ENCODE measurements at places on chromosomes 12 and 14.
A peak's percentile ranks its signal among the peaks of the same experiment; 100 is the strongest.

GRCh38 chr12:38934078-38934584 is 28.7 kb upstream of the CPNE8 start:
- no peak for DNase-seq

DNA sequence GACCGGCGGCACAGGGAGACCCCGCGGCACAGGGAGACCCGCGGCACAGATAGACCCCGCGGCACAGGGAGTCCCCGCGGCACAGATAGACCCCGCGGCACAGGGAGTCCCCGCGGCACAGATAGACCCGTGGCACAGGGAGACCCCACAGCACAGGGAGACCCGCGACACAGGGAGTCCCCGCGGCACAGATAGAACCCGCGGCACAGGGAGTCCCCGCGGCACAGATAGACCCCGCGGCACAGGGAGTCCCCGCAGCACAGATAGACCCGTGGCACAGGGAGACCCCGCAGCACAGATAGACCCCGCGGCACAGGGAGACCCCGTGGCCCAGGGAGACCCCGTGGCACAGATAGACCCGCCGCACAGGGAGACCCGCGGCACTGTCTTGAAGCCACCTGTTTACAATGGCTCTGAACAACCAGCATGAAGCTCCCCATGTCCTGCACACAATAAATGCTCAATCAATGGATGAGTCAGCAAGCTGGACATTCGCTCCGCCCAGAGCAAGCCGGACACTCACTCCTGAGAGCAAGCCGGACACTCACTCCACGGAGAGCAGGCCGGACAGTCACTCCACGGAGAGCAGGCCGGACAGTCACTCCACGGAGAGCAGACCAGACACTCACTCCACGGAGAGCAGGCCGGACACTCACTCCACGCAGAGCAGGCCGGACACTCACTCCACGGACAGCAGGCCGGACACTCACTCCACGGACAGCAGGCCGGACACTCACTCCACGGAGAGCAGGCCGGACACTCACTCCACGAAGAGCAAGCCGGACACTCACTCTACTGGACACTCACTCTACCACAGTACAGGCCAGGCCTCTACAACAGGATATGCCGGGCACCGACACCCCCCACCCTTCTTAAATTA is 121.9 kb downstream of the RFLNA start:
- no peak for DNase-seq

DNA sequence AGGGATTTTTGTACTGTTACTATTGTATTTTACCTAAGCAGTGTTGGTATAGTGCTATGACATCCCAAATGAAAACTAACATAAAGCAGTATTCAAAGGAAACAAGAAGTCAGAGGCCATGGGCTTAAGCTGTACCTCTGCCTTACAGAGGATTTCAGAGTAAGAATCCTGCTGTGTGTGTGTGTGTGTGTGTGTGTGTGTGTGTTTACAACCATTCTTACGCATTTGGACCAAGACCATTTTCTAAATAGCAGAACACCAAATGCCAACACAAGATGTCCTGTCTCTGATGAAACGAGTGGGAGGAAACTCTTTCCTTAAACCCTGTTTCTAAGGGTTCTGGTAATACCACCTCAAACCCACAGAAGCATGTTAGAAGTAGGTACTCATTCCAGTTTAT is 64.4 kb downstream of the PPP1R36 start:
- no peak for DNase-seq

- no peak for DNase-seq
These were observed 209.4 kb upstream of the G2E3 start for GRCh38 chr14:30349520-30349919.

DNA sequence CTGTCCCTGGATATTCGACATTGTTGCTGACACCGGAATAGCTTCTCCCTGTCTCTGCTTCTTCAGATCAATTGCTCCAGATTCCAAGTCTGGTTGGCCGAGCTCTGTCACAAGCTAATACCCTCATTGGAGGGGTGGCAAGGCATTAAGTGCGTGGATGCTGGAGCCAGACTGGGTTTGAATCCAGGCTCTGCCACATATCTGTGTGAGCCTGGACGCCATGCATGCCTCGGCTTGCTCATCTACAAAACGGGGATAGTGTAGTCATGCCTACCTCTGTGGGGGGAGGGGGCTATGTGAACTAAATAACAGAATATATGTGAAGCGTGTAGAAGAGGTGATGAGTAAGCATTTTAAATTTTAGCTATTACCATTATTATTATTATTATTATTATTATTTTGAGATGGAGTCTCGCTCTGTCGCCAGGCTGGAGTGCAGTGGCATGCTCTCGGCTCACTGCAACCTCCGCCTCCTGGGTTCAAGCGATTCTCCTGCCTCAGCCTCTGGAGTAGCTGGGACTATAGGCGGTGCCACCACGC is 97.3 kb downstream of the AACS start:
- no peak for DNase-seq

- no peak for DNase-seq
These were observed 122.7 kb upstream of the SLCO1C1 start for GRCh38 chr12:20572451-20572850.

GRCh38 chr12:1474041-1474573 is 120.3 kb downstream of the FBXL14 start:
- no peak for DNase-seq

DNA sequence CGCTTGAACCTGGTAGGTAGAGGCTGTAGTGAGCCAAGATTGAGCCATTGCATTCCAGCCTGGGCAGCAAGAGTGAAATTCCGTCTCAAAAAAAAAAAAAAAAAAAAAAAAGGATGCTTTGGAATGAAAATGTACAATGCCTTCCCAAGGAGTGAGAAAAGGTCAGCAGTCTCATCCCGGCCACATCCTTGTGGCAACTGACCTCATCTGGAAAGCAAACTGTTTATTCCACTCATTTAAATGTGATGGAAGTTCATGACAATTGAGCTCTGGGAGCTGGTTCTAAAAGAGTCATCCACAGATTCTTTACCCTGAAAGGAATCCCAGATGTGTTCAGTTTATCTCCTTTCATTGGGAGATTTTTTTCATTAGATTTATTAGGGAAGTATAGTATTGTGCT is 19.4 kb upstream of the LIMA1 start:
- no peak for DNase-seq

DNA sequence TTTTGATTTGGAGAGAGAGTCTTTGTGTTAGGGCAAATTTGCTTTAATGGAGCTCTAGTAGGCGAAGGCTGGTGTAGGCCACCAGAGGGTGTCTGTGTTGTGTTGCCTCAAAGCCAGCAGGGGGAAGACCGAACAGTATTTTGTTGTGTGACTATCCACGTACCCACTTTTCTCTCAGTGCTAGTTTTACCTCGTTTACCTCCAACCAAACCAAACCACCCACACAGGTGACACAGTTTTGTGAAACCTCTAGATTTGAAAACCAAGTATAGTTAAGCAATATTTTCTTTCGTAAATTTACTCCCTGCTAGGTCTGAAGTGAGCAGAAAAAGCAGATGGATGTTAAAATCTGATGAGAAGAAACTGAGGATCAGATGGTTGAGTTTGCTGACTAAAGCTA is 36.3 kb upstream of the NPFF start:
- DNase-seq = peak; percentile 42

GRCh38 chr14:95413289-95414215 is 93.8 kb upstream of the CLMN start:
- DNase-seq = no peak

- no peak for DNase-seq
These were observed 376.6 kb upstream of the TBX3 start for GRCh38 chr12:115060477-115061168.

DNA sequence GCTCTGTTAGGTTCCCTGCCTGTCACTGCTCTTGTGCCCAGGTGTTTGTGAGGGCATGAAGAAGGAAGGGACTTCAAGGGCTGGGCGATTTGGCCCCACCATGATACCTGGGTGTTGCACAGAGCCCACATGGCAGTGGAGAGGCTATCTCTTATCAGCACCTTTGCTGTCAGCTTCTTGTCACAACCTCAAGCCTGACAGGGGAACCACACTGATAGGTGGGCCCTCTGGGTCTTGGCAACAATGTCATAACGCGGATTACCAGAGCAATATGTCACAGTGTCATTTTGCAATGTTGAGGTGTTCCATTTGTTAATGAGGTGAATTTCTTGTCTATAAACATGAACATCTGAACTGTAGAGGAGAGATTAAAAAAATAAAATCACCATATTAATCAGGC is 22.9 kb upstream of the CACNA1C start:
- no peak for DNase-seq

GRCh38 chr12:124130691-124131591 is 157.9 kb downstream of the ZNF664 start:
- no peak for DNase-seq

GRCh38 chr14:64349741-64350490 is 38.2 kb upstream of the MTHFD1 start:
- no peak for DNase-seq

DNA sequence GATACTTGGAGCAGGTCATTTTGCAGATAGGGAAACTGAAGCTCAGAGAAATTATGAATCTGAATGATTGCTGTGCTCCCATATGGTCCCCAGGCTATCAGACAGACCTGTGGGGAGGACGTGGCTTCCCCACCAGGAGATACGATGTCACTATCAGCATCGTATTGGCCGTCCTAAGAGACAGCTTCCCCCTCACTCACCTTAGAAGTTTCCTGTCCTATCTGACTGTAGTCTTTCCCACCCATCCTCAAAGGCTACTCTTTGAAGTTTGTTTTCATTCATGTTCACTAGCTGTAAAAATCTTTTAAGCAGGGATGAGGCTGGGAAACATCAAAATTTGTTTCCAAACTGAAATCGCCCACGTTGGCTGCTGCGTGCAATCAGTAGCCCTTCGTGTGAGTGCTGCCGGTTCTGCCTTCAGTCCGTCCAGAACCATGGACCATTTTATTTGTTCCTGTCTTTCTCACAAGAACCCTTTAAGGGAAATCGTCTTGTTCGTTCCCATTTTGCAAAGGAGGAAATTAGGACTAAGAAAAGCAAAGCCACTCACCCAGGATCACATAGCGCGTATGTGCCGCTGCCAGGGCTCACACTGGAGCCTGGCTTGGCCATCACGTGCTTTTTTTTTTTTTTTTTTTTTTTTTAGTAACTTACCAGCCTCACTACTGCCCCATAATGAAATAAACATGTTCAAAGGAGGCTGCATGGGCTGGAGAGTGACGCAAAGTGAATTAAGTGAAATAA is 1.0 kb upstream of the KDM2B start:
- DNase-seq = no peak

DNA sequence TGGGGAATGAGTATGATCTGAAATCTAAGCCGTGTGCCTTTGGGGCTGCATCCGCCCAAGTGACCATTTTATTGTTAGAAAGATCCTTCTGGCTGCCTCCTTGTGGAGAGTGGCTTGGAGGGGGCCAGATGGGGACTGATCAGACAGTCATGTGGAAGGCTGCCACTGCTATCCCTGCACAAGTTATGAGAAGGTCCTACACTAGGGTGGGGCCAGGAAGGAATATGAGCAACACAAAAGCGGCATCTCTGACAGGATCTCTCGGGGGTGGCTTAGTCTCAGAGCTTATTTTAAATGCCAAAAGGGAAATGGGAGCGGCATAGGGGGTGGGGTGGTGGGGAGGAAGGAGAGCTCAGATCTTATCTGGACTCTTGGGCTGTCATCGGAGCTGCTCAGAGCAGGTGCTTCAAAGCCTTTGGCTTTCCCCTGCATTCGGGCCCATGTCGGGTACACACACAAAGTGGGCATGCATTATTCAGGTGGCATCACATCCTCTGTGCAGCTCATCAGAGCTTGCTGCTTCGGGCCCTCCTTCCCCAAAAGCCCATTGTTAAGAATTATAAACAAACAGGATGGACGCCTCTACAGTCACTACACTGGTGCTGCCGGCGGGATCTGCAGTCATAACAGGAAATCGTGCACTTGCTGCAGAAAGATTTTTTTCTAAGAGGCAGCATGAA is 805.4 kb downstream of the VRK1 start:
- peak; percentile 85 for DNase-seq

DNA sequence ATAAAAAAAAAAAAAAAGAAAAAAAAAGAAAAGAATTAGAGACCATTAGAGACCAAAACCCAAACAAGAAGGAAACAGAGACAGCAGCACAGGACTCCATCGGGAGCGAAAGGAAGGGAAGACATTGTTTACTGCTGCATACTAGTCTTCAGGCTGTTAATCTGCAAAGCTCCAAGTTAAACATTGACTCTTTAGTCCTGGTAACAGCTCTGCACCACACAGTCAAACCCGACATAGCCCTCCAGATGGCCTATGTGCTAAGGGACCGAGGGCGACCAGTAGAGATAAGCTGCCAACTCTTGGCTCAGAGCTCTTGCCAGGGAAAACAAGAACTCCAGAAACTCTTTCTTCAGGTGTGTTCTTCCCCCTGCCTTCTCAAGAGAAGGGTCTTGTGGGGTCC is 7.8 kb downstream of the P2RX4 start:
- DNase-seq = no peak
